ENCODE measurements at places on chromosomes 6 and 20.

- DNase-seq: no peak
Measured at GRCh38 chr6:127481111-127481510, 21.9 kb upstream of the KIAA0408 start.

DNA sequence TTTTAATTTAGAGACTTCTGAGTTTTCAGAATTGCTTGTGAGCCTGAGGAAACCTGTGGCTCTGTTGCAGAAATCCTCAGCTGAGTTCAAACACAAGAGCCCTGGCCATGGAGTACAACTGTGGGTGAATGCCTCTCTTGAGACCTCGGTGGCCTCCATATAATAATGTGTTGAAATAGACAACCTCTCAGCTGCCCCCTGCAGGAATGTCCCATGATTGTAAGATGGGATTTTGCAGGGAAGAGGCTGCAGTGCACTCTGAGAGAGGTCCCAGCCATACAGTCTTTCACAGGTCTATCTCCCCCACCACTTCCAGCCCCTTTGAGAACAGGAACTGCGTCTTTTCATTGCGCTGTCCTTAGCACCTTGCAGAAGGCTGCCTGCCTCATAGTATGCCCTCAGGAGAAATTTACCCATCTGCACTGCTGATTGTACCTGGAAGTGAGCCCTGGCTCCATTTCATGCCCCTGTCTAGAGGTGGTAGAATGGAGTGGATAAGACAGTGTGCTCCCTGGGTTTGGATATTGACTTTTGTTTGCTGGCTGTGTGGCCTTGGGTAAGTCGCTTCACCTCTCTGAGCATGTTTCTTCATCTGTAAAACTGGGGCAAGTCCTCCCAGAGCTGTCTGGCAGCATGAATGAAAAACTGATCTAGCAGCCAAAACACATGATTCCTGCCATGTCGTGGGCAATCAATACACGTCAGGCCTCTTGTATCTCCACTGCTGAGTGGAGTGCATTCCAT, 16.8 kb upstream of the CDH22 start:
- no peak for DNase-seq

DNA sequence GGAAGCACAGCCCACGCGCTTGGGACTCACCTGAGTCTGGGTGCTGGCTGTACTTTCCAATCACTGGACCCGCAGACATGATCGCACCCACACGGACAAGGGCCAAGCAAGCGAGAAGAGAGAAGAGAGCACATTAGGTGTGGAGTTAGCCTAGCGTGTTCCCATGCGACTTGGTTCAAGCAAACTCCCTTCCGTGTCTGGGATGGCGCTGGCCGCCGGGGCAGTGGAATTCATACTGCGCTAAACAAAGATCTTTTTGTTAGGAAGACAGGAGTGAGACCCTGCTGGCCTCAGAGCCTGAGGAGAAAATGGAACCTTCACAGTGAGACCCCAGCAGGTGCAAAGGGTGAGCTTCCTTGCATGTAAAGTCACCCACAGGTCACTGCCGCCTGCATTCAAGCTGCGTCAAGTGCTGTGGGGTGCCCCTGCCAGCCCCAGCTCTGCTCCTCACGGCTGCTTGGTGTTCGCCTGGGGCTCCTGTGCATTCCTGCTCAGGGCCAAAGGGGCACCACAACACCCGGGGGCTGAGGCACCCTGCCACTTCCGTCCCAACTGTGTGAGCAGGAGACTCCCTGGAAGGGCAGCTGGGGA, 26.4 kb downstream of the PSMG4 start:
- DNase-seq: no peak

DNA sequence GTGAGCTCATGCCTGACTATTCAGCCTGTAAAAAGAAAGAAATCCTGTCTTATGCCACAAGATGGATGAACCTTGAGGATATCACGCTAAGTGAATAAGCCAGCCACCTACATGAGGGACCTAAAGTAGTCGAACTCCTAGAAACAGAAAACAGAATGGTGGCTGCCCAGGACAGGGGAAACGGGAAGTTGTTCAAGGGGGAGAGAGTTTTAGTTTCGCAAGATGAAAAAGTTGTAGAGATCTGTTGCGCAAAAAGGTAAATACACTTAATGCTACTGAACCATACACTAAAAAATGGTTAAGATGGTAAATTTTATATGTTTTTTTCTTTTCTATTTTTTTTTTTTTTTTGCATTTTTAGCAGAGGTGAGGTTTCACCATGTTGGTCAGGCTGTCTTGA, 74.1 kb upstream of the RALY start:
- no peak for DNase-seq

Measured in SHP77 treated with DMSO at 0.1 percent for 48 hours (cell line).